ENCODE measurements at places on chromosomes 12 and 14. TPM values are rescaled to one million over a fixed set of nuclear protein-coding genes. Genes with fewer than 3 reads are reported as not detected.

Gene NTN4
- total RNA-seq: 22.5 TPM

Gene PRB2
- total RNA-seq: not detected

Gene KCNC2
- not detected for total RNA-seq

Gene KLRB1
- 0.97 TPM for total RNA-seq

Gene APOLD1
- total RNA-seq: 7.1 TPM

DNA sequence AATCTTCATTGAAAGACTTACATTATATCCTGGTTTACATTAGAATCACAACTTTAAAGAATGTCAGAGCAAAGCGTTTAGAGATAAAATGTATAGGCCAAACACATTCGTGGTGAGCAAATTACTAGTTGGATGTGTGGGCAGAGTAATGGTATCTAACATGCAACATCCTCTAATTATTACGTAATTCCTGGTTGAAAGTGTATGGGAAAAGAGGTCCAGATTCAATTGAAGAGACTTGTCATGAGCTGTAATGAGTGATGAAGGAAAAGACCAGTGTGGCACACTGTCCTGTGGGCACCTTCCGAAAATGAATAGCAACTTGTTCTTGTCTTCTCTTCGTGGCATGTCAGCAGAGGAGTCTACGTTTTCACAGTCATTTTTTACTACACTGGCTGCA lies 192.8 kb downstream of the LRIG3 start:
- DNase-seq: no peak

DNA sequence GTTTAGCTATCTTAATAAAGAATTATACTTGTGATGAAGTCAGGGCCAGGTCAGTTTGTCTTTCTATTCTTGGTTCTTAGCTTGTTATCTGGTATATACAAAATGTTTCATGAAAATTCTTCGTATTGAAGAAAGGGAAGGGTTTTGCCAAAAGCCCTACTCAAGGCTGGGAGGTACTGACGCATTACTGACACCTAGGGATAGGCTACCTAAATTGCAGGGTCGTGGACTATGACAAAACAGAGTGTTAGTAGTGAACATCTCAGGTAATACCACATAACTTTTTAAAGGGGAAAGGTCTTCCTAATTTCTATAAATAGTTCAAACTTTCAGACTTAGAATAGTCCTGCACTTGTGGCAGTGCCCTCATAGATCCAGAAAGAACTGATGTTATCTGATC lies 246.3 kb downstream of the RGS6 start:
- DNase-seq: no peak

DNA sequence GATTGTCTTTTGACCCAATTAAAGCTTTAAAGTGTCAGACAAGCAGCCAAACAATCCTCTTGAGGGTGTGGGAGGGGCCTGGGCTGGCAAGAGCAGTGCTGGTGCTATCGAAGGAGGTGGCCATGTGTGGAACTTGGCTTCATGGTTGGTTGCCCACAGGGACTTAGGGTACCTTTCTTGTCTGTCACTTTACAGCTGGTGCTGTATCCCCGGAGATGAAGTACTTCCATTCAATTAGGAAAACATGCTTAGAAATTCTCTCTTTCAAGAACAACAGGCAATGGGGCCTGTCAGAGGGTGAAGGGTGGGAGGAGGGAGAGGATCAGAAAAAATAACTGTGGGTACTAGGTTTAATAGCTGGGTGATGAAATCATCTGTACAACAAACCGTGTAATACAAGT lies 86.5 kb downstream of the DAAM1 start:
- no peak for DNase-seq

DNA sequence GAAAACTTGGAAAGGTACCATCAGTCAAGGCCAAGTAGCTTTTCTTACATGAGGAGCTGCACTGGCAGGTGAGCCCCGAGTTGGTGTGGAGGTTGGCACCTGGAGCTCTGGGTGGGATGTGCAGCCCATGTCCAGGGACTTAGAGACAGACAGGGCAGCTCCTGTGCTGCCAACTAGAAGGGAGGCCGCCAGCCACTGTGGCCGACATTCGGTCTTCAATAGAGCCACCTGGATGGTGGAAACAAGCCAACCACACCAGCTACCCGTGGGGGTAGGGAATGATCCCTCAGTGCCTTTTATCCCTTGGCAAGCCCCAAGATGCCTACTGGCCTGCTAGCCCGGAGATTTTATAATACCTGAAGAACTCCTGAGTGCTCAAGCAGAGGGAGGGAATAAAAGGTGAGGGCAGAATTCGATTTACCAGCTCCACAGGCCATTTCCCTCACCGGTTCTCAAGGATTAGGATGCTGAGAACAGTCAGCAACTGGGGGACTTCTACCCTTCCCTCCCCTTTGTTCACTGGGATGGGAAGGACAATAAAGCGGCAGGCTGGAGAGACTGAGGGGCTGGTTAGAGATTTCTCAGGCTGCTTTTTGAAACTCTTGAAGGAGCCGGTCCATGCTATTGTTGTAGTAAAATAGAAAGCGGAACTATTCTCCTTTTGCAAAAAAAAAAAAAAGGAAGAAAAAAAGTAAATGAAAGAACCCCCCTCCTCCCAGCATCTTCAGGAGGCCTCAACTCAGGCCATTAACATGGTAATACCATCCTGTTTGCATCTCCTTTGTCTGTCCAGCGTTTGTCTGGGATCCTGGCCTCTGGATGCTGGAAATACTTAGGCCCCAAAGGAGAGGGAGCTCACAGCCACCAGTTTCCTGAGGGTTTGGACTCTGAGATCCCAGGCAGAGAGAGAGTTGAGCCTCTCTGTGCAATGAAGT lies 321.6 kb downstream of the ZFP36L1 start:
- DNase-seq: no peak

DNA sequence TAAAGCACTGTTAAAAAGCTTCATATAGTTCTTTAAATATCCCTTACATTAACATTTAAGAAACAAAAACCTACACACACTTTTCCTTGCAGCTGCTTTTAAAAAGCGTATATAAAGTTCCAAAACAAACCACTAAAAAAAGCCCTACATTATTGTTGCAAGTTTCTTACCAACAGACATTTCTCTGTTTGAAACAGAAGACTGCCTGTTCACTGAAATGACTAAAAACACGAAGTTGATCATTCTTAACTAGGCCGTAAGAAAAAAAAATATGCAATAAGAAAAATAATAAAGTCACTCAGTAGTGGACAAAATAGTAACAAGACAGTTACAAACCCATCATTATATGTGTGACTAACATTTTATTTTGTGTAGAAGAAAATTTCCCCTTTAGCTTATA lies 37.3 kb downstream of the KIF21A start:
- no peak for DNase-seq
